GM23248 (cell line): ENCODE measurements at places on chromosomes 6 and 20.
A peak's percentile ranks its signal among the peaks of the same experiment; 100 is the strongest.

GRCh38 chr20:13142143-13142542 lies 78.9 kb upstream of the ISM1 start:
- no peak for DNase-seq
- H3K4me1 ChIP-seq = peaks cover 9% of the 10 kb centered on the region
- no peaks in the 10 kb centered on the region for H3K36me3 ChIP-seq
- no peaks in the 10 kb centered on the region for H3K27me3 ChIP-seq
- H3K4me3 ChIP-seq = no peak overlapping the region

GRCh38 chr20:40568200-40568599 lies 120.8 kb downstream of the MAFB start:
- no peaks in the 10 kb centered on the region for H3K27me3 ChIP-seq
- H3K4me3 ChIP-seq = no peak overlapping the region
- no peaks in the 10 kb centered on the region for H3K36me3 ChIP-seq
- H3K4me1 ChIP-seq = 0 out of 2 replicates have a peak, but pooled peaks cover 8% of the 10 kb centered on the region
- peak; percentile 51 for DNase-seq

GRCh38 chr20:38126932-38127621 lies 38.0 kb downstream of the TGM2 start:
- peak overlapping the region; percentile 49 for H3K27ac ChIP-seq
- no peak overlapping the region for H3K4me3 ChIP-seq
- peaks cover 24% of the 10 kb centered on the region for H3K4me1 ChIP-seq
- no peaks in the 10 kb centered on the region for H3K27me3 ChIP-seq

GRCh38 chr6:146550911-146551310 lies 7.3 kb downstream of the RAB32 start:
- no peak overlapping the region for H3K4me3 ChIP-seq
- H3K4me1 ChIP-seq = peaks cover 32% of the 10 kb centered on the region
- 0 out of 2 replicates have a peak overlapping the region, but pooled peaks have one; percentile 12 for H3K27ac ChIP-seq
- H3K27me3 ChIP-seq = no peaks in the 10 kb centered on the region

DNA sequence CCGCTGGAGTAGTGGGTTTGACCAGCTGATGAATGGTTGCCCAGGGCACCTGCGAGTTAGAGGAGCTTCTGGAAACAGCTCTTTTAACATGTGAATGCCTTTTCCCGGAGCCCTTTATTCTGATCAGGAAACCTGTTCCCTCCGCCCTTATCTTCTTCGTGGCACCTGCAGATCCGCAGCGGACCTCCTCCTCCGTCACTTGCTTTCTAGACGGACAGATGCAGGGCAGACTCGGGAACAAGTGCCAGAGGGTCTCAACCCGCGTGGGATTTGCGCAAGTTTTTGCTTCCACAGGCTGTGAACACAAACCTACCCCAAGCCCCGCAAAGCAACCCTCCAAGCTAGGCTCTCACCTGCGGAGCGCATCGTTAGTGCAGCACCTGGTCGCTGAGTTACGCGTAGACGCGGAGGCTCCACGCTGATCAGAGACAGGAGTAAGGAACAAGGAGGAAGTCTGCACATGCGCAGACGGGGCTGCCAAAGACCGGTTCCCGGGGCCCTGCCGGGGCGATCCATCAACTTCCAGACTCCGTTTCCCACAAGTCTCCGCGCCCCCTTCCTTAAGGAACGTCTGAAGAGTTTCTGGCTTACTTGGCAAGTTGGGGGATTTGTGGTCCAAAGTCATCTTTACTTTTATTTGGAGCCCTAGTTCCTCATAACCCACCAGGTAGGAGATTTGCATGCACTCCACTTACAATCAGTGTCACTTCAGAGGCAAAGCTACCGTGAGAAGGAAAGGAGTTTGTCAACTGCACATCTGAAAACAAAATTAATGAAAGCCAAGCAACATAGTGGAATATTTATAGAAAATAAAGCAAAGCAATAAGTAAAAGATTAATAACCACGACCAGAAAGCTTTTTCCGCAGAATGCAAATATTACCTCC lies 52.7 kb upstream of the ELMO2 start:
- peaks cover 12% of the 10 kb centered on the region; the same call in 1 of the 2 replicates for H3K27me3 ChIP-seq
- DNase-seq = no peak
- no peak overlapping the region for H3K4me3 ChIP-seq
- H3K27ac ChIP-seq = no peak overlapping the region

- no peaks in the 10 kb centered on the region for H3K27me3 ChIP-seq
- no peaks in the 10 kb centered on the region for H3K4me1 ChIP-seq
- H3K27ac ChIP-seq = no peak overlapping the region
- DNase-seq = no peak
- no peaks in the 10 kb centered on the region for H3K36me3 ChIP-seq
Observed at GRCh38 chr6:44480097-44480541, 92.6 kb downstream of the CDC5L start.

DNA sequence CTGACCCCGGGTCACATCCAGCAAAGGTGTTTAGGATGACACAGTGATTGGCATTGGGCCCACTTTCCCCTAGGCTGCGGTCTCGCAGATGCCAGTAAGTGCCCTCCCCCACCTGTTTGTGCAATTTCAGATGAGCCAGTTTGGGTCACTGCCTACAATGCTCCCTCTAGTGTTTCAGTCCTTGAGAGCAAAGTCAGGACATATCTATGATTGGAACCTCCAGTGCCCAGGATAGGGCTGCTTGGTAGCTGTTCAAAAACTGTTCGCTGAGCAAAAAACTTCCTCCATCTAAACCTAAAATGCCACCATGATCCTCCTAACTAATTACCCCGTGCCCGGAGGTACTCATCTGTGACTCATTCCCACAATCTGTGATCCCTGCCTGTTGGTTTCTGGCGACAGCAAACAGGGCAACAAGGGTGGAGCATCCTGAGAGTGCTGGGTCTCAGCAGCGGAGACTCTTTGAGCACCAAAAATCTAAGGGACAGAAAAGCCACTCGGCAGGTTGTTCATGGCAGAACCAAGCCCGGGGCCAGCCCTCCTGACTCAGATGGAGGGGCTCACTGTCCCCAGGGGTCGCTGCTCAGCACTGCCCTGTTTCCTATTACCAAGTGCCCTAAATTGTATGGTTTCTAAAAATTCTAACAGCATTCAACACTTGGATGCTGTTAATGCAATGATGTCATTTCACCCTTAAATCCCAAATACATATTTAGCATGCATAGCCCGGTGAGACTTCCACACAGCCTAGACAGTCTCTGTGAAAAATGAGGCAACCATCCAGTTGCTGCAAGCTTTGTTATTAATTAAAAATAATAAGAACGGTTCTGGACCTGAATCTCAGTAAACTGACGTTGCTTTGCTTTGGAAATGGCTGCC lies 5.0 kb downstream of the VSX1 start:
- no peaks in the 10 kb centered on the region for H3K36me3 ChIP-seq
- no peak overlapping the region for H3K27ac ChIP-seq
- H3K4me1 ChIP-seq = peaks cover 9% of the 10 kb centered on the region; the same call in 1 of the 2 replicates
- H3K4me3 ChIP-seq = peak overlapping the region; percentile 55

DNA sequence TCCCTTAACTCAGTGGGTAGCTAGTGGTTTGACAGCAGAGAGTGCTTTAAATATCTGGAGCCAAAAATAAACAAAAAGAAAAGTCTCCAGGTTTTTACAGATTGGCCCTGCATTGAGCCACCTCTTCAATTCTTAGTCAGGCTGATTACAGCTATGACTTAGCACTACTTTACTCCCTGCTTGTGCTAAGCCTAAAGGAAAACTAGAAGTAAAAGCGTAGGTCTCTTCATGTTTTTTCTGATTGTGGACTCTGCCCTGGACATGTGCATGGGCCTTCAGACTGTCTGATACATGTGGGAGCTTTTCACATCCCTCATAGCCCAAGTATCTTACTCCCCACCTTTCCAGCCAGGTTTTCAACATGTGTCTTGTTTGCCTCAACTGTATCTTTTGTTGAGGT lies 33.3 kb downstream of the KPNA5 start:
- H3K4me3 ChIP-seq = no peak overlapping the region
- peaks cover 14% of the 10 kb centered on the region; the same call in 1 of the 2 replicates for H3K36me3 ChIP-seq
- DNase-seq = no peak

GRCh38 chr20:39632176-39632575 lies 670.0 kb downstream of the DHX35 start:
- H3K4me3 ChIP-seq = no peak overlapping the region
- no peaks in the 10 kb centered on the region for H3K4me1 ChIP-seq
- DNase-seq = no peak
- no peaks in the 10 kb centered on the region for H3K27me3 ChIP-seq
- no peaks in the 10 kb centered on the region for H3K36me3 ChIP-seq

GRCh38 chr20:4038047-4038459 lies 22.7 kb upstream of the RNF24 start:
- no peaks in the 10 kb centered on the region for H3K27me3 ChIP-seq
- H3K4me1 ChIP-seq = peaks cover 27% of the 10 kb centered on the region
- H3K27ac ChIP-seq = peak overlapping the region; percentile 13; the same call in 1 of the 2 replicates
- H3K4me3 ChIP-seq = no peak overlapping the region

- no peaks in the 10 kb centered on the region for H3K36me3 ChIP-seq
- H3K4me1 ChIP-seq = no peaks in the 10 kb centered on the region
- H3K27me3 ChIP-seq = no peaks in the 10 kb centered on the region
- H3K27ac ChIP-seq = no peak overlapping the region
- no peak for DNase-seq
- no peak overlapping the region for H3K4me3 ChIP-seq
Observed at GRCh38 chr6:26243752-26244151, 121.2 kb upstream of the BTN3A2 start.
